ENCODE measurements at places on chromosomes 7 and 10.

DNA sequence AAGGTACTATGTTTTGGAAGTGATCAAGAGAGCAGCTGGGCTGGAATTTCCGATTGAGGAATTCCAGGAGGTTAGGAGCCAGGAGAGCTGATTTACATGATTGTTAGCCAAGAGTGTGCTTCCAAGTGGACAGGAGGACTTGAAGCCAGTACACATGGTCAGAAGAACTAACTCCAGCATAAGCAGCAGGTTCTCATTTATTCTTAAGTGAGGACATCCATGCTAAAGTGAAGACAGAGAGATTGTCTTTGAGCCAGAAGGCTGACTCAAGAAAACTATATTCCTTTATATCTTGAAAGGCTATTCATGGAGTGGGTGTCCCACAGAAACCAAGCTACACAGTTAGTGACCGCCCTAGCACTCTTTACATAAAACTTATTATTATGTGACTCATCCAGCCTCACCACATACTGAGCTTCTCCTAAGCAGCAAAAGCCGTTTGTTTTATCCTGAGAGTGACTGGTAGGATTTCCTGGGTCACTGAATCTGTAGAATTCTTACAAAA lies 56.7 kb upstream of the SEMA3A start:
- DNase-seq = no peak

DNA sequence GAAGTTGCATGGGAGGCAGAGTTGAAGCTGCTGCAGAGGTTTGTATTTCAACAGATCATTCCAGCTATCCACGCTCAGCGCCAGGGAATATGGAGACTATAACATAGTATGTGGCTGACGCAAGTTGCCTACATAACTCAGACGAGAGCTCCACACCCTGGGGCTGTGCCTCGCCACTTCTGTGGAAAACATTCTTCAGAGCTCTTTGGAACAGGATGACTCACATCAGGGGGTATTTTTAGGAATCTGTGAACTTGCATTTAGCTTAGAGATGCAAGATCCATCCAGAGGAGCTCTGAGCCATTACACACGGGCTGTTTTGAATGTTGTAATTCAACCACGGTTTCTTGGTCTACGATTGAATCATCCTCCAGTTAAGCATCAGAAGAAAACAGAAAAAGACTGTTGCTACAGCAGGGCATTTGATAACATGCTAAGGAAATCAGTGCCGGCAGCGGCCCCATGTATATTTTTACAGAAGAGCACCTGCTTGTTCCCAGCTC lies 481.5 kb upstream of the AKR1E2 start:
- no peak for DNase-seq

- DNase-seq = no peak
Measured at GRCh38 chr10:11754620-11755019, 12.4 kb downstream of the ECHDC3 start.

GRCh38 chr7:34247468-34247867 lies 342.1 kb downstream of the BMPER start:
- no peak for DNase-seq

GRCh38 chr10:69438536-69439349 lies 12.5 kb upstream of the TSPAN15 start:
- DNase-seq = no peak

DNA sequence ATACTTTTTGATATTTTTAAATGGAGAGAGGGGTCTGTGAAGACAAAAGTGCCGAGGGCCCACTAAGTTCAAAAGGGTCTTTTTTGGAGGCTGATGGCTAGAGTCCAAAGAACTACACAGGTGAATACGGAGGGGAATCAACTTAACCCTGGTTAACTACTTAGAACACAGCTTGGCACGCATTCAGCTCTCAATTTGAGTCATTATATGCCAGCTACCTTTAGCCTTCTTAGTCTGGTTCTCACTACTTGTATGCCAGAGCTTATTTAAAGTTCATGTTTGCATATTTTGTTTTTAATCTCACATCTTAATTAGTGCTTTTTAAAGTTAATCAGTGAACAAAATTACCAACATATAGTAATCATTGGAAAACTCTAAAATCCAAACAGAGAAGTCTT lies 80.8 kb downstream of the VWDE start:
- no peak for DNase-seq

GRCh38 chr7:711093-711921 lies 15.2 kb upstream of the DNAAF5 start:
- DNase-seq = no peak

DNA sequence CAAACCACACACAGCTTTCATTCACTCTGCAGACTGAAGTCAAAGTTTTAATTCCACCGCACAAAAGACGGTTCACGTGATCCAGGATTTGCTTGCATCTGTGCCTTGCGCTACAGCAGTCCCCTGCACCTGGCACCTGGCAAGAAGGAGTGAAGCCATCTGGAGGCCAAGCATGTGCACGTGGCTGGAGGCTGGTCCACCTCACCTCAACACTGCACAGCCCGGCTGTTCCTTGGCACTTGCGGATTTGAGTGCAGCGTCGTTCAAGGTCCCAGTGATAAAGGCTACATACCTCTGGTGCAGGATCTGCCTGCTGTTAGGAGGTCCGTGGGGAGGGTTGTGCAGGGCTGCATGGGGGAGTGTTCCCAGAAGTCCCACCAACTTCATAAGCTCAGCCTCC lies 248.5 kb upstream of the GRB10 start:
- no peak for DNase-seq
